ENCODE measurements at places on chromosomes 7 and 10. TPM values are rescaled to one million over a fixed set of nuclear protein-coding genes. Genes with fewer than 3 reads are reported as not detected.

Gene DUSP5
- total RNA-seq: 122 TPM

Gene PRKG1
- not detected for total RNA-seq

Gene IRF5
- 23.1 TPM for total RNA-seq

Gene MTERF1
- 23.4 TPM for total RNA-seq

Gene IL6
- 0.46 TPM for total RNA-seq

All from activated T-cell treated with anti-CD3 and anti-CD28 coated beads, Interleukin-2, amount 50 U/mL, for 72 hours (primary cell).